ENCODE measurements at places on chromosomes 3 and 15. TPM values are rescaled to one million over a fixed set of nuclear protein-coding genes. Genes with fewer than 3 reads are reported as not detected.

Gene ADGRG7
- total RNA-seq = 51.3 TPM

Gene PLCH1
- total RNA-seq = not detected

Gene NECTIN3
- total RNA-seq = 36.9 TPM

Gene EPHB1
- total RNA-seq = not detected

Gene FOXB1
- not detected for total RNA-seq

Gene PCSK6
- total RNA-seq = 48.8 TPM

Gene SAXO2
- total RNA-seq = not detected

Gene STRC
- not detected for total RNA-seq

Gene KBTBD8
- total RNA-seq = 4.9 TPM

Gene CMTM8
- total RNA-seq = not detected

Gene NEDD4
- total RNA-seq = 78.4 TPM

Gene MOBP
- not detected for total RNA-seq

Gene MST1R
- 1.1 TPM for total RNA-seq

Gene DPPA2
- total RNA-seq = not detected

Gene TNNC1
- 0.99 TPM for total RNA-seq

Gene CRYGS
- 0.66 TPM for total RNA-seq

Gene RAB11A
- 514 TPM for total RNA-seq

Gene NCEH1
- total RNA-seq = 26.1 TPM

Gene CHRM5
- total RNA-seq = not detected

Gene ARL8B
- 41.0 TPM for total RNA-seq

Gene ISG20
- total RNA-seq = 19.2 TPM

Gene ISY1
- 64.0 TPM for total RNA-seq

Gene FBLN2
- 59.9 TPM for total RNA-seq

Gene EEF1AKMT4
- 5.2 TPM for total RNA-seq

Gene TF
- total RNA-seq = not detected

Gene CHDH
- 2.0 TPM for total RNA-seq

Gene PROK2
- not detected for total RNA-seq

Gene C2CD4A
- total RNA-seq = not detected

Gene GASK1A
- 0.15 TPM for total RNA-seq
